ENCODE measurements at places on chromosomes 3 and 15.
A peak's percentile ranks its signal among the peaks of the same experiment; 100 is the strongest.

- no peak for DNase-seq
These were observed 128.3 kb upstream of the ZNF385D start for GRCh38 chr3:21879184-21879886.

DNA sequence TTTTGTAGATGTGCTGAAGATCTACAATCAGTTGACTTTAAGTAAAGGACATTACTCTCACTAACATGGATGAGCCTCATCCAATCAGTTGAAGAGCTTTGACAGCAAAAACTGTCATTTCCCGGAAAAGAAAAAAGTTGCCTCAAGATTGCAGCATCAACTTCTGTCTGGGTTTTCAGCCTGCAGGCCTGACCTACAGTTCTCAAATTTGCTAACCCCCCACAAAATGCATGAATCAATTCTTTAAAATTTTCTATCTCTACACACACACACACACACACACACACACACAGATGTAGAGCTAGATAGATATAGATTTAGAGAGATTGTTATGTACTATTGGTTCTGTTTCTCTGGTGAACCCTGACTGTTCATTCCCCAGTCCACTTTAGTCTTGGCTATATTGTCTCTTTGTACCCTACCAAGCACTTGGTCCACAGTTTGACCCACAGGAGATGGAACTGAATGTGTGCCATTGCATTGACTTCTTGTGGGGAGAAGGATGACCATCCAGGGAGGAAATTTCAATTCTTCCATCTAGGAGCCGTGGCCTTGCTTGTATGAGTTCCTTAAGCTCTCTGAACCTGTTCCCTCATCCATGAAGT, 228.3 kb downstream of the CLSTN2 start:
- no peak for DNase-seq

DNA sequence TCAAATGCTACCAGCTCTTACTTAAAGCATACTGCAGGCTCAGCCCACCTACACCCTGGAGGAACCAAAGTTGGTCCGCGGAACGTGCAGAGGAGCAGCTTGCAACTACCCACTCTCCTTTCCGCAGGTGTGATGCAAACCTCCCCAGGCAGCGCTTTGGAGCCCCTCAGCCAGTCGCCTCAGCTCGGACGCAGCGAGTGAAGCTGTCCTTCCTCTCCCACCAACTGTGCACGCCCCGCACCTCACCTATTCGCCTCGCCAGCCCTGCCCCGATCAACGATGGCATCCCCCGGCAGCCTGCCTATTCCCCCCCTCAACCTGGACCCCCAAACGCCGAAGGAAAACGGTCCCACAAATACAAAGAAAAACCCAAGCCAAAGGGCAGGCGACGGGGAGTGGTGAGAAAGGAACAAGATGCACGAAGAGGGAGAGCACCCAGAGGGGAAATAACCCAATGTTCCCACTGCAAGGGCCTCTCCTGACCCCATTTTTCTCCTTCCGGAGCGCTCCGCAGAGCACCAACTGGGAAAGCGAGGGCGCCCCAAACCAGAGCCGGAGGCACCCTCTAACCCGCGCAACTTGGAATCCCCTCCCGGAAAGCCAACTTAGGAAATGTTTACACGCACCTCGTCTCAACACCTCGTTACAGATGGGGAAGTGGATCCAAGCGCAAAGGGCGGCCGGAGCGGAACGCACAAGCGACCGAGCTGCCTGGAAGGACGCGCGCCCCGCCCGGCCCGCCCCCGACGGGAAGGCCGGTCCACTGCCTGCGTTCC, 665 bp downstream of the GLB1 start:
- peak; percentile 79 for DNase-seq

- DNase-seq: peak; percentile 15
These were observed 69.0 kb downstream of the TIGIT start for GRCh38 chr3:114362815-114363214.

- DNase-seq: no peak
These were observed 449 bp downstream of the ROBO1 start for GRCh38 chr3:79767194-79767904.

DNA sequence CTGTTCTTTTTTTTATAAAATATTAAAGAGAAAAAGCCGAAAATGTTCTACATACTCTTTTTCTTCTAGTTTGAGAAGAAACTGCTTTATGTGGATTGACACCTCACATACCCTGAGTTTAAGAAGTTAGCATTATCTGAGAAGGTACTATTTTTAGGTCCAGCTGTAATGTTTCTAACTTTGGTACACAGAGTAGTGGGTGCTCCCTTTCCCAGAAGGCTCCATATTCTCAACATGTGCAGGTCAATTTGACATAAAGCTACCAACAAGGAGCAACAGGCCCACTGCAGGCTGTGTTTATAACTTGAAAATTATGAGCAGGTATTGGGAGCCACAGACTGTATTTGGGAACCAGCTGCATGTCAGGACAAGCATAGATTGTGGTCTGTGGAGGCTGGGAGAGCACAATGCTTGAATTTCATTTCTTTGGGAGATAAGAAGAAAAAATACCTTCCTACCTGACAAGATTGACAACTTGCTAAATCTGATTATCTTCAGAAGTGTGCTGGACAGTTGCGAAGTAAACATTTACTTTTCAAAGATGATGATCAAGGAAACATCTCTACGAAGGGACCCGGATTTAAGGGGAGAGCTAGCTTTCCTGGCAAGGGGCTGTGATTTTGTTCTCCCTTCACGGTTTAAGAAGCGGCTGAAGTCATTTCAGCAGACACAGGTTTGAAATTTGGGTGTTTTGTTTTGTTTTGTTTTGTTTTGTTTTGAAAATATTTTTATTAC, 57.2 kb downstream of the PPP2R3A start:
- no peak for DNase-seq

DNA sequence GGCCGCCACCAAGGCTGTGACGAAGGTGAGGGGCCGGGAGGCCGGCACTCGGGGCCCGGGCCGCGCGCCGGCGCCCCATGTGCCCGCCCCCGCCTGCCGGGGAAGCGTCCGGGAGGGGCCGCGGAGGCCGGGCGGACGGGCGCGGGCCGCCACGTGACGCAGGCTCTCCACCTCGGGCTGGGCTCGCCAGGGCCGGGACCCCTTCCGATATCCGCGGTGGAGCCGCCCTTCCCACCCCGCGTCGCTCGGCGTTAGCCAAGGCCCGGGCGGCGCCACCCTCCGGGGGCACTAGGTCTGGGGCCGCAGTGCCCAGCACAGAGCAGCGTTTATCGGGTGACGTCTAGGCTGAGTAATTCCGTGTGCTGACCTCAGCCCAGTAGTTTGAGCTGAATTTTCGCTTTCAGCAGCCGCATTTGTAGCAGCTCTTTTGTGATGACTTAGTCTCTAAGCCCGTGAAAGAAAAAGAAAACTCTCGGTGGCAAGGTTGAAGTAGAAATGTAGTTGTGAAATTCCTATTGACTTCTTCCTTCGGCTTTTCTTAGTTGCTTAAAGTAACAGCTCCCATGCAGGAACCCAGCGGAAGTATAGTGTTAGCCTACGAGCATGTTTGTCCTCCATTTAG, 885 bp downstream of the CDV3 start:
- DNase-seq: peak; percentile 93

DNA sequence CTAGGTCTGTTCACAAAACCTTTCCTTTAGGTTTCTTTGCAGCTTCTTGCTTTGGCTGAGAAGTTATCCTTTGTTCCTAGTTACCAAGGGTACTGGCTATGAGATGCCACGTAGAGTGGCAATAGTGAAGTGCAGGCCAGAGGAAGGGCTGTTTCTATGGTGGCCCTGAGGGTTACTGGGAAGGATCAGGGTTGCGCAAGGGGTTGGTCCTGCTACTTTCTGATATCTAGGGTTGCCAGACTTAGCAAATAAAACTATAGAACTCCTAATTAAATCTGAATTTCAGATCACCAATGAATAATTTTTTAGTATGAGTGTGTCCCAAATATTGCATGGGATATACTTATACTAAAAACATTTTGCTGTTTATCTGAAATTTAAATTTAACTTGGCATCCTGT, 317.6 kb upstream of the CTDSPL start:
- no peak for DNase-seq

- no peak for DNase-seq
These were observed 172.0 kb downstream of the ITPR1 start for GRCh38 chr3:4665197-4665596.

- DNase-seq: peak; percentile 54
These were observed 738 bp downstream of the YEATS2 start for GRCh38 chr3:183698318-183698751.

- DNase-seq: no peak
These were observed 339.9 kb downstream of the NR2F2 start for GRCh38 chr15:96670389-96670788.

DNA sequence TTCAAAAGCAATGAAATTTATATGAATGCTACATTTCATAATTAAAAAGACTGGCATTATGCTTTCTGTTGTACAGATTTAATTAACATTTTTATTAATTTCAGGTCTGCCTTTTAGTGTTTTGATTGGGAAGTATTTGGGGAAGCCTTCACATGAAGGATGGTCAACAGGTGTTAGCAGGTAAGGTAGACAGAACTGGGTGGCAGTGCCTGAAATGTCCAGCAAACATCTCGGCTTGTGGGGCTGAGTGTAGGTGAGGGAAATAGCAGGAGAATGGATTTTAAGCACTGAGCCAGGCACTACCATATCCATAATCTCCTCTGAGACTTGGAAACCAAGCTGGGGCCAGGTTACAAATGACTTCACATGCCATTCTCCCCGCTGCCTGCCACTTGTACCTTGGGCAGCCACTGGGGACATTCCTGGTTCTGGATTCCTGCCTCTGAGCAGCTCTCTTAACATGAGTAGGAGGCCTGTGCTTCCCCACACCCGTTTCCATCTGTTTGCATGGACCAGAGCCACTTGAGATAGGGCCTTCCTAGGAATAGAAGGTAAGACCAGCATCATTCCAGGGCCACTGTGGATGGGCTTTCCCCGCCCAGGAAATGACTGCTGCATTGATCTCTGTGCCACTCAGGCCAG, 125.9 kb upstream of the HES1 start:
- no peak for DNase-seq

GRCh38 chr15:92586383-92586942, 69.1 kb downstream of the FAM174B start:
- no peak for DNase-seq

DNA sequence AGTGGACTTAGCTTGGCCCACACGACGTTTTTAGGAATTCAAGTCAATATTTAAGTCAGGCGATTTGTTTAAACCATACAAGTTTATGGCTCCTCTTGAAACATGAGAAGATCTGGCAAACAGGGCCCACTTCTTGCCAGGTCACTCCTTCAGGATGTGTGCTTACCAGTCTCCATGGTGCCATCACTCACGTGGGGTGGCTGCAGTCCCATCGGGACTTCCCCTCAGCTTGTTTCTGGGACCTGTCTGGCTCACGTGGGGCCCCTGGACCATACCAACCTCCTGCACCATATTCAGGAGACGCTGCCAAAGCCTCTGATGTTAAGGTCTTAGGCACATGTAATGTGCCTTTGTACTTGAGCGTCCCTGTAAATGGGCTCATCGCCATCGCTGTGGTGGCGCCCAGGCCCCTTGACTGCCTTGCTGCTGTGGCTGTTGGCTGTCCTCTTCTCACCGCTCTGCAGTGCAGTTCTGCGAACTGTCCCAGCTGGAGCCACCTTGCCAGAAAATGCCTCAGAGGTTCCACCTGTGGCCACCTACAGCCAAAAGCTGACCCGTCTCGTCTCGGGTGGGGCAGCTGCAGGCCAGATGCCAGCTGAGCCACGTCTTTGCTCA, 8.9 kb downstream of the MCM2 start:
- no peak for DNase-seq

GRCh38 chr15:67036775-67037555, 28.4 kb upstream of the SMAD3 start:
- DNase-seq: no peak

DNA sequence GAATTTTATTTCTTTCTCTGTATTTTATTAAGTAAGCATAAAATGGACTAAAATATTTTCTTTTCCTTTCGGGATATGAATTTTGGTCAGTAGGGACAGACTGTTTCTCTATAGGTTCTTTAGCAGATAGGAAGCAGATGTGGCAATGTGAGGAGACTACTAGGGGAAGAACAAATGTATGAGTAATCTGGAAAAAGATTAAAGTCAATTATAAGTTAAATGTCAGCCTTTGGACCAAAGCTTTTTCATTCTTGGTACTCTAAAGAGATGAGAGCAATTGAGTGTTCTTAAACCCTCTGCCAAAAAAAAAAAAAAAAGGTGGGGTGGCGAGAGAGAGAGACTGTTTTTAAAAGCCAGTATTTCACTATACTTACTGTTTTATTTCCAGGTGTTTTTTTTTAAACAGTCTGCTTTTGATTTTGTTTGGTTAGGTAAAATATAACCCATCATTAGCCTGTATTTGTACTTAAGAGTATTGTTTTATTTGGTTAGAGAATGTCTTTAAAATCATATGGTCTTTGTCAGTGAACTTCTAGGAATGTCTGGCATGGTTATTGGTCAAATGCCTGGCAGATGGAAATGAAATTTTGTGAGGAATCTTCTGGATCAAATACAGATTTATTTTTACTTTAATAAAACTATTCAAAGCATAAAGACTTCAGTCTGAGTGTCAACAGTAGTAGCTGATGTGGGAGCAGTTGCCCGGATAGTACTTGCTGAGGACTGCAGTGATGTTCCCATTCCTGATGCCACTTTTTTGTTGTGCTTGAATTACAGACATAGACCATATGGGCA, 63.8 kb downstream of the LRRC49 start:
- DNase-seq: no peak

DNA sequence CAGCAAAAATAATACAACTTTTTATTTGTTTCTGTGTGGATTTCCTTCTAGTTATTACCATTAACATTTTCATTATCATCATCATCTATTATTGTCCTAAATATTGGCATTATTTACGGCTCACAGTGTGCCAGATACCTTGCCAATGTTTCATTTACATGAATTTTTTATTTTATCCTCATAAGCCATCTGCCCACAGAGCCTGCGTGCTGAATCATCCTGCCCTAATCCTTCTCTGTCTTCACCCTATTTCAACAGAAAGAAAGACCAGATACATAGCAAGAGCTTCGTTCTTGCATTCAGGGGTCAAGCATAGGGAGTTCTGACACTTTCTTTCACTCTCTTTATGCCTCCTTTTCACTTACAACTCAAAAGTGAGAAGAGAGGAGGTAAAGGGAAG, 82.0 kb downstream of the KCNMB2 start:
- no peak for DNase-seq

DNA sequence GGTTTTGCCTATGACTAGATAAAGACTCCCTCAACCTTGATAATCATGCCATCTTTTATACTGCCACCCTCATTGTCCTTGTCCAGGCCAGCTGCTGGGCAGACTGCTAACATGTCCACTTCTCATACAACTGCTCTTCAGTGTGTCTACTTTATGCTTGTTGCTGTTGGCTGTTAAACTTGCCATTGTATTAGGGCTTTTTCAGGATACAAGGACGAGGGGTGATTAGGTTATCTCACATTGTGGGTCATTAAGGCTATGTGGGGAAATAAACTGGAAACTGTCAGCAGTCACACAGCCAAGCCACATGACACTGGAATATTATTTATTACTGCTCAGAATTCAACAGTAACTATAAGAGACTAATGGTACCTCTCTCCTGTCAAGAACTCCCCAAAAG, 36.1 kb downstream of the STARD9 start:
- DNase-seq: no peak

DNA sequence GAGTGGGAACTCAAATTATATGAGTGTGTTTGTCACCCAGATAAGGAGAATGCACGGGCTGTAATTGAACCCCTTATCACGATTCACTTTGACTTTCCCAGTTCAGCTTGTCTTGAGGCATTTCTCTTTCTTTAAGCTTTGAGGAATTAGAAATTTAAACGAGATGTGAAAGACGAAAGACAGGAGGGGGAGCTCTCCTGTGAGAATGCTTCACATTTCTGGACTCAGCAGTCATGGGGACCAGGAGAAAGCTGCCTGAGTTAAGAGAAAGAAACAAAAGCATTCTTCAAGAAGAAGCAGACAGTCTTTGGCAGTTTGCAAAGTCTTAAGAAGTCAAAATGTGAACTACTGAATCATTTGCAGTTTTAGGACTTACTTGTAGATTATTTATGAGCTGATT, 205.6 kb downstream of the NECTIN3 start:
- no peak for DNase-seq

Data from suppressor macrophage treated with lipopolysaccharide for 1 hour (primary cell).